ENCODE measurements at places on chromosomes 12 and 14. TPM values are rescaled to one million over a fixed set of nuclear protein-coding genes. Genes with fewer than 3 reads are reported as not detected.

GRCh38 chr12:76952995-76953394 lies 74.2 kb upstream of the CSRP2 start:
- DNase-seq, result no peak

- no peak for DNase-seq
Observed at GRCh38 chr14:74578479-74578878, 33.6 kb downstream of the LTBP2 start.

GRCh38 chr12:95192271-95192670 lies 25.0 kb downstream of the FGD6 start:
- no peak for DNase-seq

DNA sequence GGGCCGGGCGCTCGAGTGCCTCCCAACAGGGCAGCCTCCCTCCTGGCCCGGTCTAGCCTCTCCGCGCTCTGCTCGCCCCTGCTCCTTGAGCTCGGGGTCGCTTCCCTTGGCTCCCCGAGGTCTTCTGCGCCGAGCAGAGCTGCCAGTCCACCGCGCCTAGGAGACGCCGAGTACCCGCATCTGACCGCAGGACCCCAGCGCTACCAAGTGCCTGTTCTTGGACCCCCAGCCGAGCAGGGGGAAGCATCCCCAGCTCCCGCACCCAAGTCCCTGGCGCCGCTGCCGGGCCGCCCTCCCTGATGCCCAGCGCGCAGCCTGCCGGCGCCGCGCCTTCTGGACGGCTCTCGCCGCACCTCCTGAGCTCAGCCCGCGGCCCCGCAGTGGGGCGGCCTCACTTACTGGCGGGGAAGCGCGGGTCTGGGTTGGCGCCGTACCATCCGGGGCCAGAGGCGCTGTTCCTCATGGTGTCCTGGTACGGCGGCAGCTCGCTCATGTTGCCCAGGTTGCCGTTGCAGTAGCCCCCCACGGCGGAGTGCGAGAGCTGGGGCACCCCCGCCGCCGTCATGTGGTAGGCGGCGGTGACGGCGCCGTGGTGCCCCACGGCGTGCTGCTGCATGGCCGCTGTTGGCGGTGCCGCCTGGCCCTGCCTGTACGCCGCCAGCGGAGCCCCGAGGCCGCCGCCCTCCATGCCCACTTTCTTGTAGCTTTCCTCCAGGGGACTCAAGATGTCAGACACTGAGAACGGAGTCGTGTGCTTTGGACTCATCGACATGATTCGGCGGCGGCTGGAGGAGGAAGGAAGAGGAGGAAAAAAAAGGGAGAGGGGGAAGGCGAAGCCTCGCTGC lies 1.2 kb downstream of the NKX2-1 start:
- DNase-seq, result no peak

DNA sequence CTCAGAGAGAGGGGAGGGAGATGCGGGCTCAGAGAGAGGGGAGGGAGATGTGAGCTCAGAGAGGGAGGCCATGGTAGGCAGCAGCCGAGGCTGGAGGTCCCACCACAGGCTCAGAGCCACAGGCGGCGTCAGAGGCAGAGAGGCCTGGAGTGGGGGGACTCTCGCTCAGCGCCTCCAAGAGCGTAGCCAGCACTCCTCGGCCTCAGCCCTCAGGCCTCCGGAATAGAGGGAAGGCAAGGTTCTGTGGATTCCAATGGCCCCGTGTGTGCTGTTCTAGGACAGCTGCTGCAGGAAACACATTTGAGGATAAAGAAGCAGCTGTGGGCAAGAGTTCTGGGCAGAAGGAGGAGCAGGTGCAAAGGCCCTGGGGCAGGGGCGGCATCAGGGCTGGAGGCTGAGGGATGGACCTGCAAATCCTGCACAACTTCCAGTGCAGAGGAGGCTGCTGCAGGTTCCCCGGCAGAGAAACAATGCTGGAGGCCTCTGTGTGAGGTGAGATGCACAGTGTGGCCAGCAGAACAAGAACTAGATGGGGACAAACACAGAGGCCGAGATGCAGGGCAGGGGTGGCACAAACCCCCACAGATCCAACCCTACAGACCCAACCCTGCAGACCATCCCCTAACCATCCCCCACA lies 59.1 kb upstream of the GALNT9 start:
- no peak for DNase-seq

DNA sequence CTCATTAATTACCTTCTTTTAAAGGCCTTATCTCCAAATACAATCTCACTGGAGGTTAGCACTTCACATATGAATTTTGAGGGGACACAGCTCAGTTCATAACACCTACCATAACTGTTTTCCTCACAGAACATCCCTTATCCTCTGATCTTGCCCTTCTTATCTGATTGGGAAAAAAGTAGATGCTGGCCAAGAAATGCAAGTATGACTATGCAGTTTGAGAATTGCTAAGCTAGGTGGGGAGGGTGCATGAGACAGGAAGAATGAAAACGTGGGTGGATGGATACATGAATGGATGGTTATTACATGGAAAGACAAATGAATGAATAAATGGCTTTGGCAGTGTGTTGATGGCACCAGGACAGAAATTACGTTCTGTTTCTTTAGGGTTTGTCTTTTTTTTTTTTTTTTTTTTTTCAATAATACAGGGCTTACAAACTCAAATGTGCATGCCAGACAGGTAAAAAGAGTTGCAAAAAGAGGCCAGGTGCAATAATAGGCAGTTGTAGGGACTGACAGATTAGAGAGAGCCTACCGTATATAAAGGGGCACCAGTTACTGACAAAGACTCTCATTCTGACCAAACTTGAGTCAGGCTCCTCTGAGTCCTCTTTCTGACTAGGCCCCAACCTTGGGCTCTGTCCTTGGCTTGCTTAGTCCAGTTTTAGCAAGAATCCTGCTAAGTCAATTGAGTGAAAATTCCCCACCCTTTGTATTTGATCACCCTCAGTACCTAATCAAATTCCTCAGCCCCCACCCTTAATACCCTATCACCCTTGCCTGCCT lies 304.9 kb downstream of the ZFP36L1 start:
- no peak for DNase-seq

- no peak for DNase-seq
Observed at GRCh38 chr12:57460468-57460784, 841 bp downstream of the GLI1 start.

DNA sequence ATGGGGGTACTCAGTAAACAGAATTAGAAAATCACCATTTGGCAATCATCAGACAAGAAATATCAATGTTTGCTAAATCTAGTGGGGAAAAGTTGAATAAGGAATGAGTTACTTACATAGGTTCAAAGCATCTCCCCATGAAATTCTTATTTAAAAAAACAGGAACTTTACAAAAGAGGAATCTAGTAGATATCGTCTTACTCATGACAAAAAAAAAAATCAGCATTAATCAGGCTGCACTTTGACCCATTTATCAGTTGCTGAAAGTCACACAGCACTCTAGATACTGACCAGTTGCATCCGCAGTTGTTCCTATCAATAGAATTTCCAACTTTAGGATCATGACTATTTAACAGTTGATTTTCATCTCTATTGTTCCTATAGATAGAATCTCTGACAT lies 5.8 kb upstream of the DICER1 start:
- no peak for DNase-seq

DNA sequence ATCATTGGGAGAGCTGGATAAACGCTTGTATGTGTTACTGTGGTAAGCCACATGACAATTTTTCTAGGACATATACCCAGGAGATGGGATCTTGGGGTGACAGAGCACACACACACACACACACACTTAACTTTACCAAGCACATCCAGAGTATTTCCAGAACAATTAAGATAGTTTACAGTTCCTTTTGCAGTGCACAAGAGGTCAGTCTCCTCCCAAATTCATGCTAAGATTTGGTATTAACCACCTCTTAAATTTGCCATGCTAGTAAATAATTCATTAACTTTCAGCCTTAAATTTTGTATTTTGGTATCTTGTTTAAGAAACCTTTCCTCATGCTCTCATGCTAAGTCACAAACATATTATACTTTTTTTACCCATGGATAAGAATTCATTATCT lies 33.9 kb upstream of the LIMA1 start:
- no peak for DNase-seq

DNA sequence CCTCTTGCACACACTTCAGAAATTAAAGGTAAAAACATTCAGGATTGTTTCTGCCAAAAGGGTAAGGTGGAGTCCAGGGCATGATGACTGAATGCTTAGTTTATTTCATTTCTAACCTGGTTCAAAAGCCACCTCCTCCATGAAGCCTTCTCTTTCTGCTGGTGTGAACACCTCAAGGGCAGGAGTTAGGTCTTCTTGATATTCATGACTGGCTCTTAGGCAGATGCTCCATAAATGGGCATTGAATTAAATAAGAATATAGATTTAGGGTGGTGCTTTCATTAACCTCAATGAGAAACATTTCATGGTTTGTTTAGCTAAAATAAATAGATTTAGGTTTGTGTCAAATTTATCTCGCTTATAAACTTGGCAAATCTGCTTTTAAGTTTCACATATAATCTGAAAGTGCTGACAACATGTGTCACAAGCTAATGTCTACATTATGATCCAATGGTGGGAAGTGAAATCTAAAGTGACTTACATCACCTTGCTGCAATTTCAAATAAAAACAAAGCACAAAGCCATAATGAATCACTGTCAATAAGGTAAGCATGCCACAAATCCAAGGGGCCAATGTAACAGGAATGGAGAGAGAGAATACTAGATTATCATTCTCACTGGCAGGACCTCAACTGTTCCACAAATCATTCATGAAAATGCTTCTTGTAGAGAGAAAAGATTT lies 72.7 kb upstream of the GRIP1 start:
- no peak for DNase-seq

- DNase-seq, result peak; percentile 50
Observed at GRCh38 chr12:69415471-69416275, 54.5 kb upstream of the FRS2 start.

DNA sequence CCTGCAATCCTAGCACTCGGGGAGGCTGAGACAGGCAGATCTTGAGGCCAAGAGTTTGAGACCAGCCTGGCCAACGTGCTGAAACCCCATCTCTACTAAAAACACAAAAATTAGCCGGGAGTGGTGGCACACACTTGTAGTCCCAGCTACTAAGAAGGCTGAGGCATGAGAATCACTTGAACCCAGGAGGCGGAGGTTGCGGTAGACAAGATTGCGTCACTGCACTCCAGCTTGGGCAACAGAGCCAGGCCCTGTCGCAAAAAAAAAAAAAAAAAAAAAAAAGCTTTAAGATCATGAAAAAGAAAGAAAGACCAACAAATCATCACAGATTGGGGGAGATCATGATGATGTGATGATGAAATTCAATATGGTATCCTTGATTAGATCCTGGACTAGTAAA lies 30.6 kb downstream of the WDR89 start:
- DNase-seq, result no peak

- no peak for DNase-seq
Observed at GRCh38 chr12:108060067-108060466, 69.0 kb upstream of the WSCD2 start.

GRCh38 chr14:58738189-58738836 lies 100.6 kb downstream of the DACT1 start:
- DNase-seq, result no peak

DNA sequence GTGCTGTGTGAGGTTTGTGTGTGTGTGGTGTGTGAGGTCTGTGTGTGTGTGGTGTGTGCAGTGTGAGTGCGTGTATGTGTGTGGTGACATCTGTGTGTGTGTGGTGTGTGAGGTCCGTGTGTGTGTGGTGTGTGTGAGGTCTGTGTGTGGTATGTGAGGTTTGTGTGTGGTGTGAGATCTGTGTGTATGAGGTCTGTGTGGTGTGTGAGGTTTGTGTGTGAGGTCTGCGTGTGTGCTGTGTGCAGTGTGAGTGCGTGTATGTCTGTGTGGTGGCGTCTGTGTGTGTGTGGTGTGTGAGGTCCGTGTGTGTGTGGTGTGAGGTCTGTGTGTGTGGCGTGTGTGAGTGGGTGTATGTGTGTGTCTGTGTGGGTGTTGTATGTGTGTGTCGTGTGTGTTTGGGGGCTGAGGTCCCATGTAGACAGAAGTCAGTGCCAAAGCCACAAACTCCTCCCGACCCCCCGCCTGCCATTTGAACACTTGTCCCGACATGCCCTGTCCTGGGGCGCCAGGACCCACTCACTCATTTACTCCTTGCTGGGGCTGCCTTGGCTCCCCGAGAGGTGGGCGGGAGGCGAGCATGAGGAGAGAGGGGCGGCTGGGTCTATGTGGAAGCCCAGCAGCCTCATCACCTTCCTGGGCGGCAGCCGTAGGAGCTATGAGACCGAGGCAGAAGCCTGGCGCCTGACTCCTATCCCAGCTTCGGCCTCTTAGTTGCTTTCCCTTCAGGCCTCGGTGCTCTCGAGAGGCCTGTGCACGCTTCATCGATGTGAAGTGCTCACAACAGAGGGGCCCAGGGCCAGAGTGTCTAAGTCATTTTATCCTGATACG lies 20.5 kb downstream of the RILPL1 start:
- no peak for DNase-seq

Gene SYNDIG1L
- not detected for polyA plus RNA-seq

Gene HCAR3
- 8.3 TPM for polyA plus RNA-seq

Gene PPFIA2
- 0.87 TPM for polyA plus RNA-seq

Gene GPD1
- polyA plus RNA-seq, result 0.65 TPM

Gene WDR20
- 8.4 TPM for polyA plus RNA-seq

Gene JAG2
- 6.0 TPM for polyA plus RNA-seq

Gene DYRK2
- 8.9 TPM for polyA plus RNA-seq

Gene FSCB
- polyA plus RNA-seq, result not detected
